ENCODE measurements at places on chromosomes 3 and 15. TPM values are rescaled to one million over a fixed set of nuclear protein-coding genes. Genes with fewer than 3 reads are reported as not detected.

Gene CHRM5
- 0.02 TPM for total RNA-seq

Gene ZNF619
- 4.9 TPM for total RNA-seq

Gene EAF2
- total RNA-seq = 4.7 TPM

Gene FEZF2
- total RNA-seq = not detected

Gene ADAMTSL3
- total RNA-seq = not detected

DNA sequence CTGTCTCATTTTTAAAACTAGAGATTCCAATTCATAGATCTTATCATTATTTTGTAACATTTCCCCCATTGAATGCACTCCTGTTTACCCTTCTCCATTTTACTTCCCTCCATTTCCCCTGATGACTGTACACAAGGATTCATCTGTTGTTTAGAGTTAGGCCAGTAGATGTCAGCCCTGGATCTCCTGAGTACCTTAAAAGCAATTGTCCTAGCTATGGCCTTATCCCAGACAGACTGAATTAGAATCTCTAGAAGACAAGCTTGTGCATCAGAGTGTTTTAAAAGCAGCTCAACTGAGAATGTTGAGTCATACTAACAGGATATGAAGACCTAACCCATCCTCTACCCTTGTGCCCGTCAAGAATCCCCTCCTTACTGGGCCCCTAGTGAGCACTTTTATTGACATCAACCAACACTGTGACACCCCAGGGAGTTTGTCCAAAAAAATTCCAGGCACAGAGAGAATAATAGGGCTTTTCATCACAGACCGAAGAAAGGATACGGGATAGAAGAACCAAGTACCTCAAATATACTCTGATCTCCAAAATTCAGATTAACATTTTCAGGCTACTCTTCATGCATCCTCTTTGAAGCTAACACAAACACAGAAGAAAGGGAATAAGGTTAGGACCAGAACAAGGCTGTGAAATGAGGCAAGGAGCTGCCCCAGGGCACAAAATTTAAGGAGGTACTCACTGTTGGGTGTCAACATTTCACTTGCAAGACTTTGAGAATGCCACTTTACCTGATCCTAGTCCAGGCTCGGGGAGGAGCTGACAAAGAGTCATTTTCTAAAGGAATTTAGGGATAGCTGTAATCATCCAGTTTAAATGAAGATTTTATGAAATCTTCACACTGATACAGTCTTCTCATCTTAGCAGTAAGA is 17.1 kb downstream of the ZBED2 start:
- peak; percentile 75 for DNase-seq

GRCh38 chr3:65583188-65583587 is 455.5 kb downstream of the MAGI1 start:
- DNase-seq = no peak

GRCh38 chr3:156985711-156986110 is 159.6 kb downstream of the LEKR1 start:
- DNase-seq = no peak

DNA sequence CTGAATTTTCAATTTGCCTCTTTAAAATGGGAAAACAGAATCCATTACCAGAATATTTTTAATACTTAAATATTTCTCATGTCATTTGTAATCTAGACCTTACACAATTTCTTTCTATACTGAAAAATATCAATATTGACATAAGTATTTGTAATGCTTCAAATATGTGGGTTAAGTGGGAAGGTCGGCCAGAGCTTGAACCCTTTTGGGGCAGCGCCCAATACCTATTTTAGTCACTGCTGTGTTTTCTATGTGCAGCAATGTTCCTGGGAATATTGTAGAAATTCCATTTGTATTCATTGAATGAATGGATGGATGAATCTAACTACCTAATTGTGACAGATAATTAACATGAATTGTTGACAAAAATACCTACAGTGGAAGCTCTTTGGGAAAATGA is 459.7 kb upstream of the ZNF717 start:
- DNase-seq = no peak

DNA sequence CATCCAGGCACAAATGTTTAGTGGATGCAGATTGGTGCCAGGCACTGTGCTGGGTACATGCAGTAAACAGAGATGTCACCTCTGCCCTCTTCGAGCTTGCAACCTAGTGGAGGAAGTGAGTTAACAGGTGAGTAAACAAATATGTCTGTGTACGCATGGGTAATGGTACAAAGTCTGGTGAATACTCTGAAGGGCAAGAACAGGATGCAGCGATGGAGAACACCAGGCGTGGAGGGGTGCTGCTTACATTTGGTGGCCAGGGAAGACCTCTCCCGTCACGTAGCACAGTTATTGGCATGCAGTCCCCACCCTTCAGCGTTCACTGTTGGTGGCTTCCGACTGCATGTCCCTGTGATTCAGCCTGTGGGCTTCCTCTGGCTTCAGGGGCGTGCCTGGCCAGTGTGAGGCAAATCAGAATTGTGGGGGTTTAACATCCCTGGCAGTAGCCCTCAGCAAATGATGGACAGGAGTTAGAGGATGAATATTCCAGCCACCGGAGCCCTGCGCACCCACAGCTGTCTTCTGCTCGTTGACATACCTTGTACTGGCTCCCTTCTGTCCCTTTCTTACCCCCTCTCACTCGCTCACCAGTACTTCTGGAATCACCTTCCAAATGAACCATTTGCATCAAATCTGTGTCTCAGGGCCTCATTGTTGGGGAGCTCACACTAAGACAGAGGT is 9.1 kb upstream of the HDAC11 start:
- no peak for DNase-seq

GRCh38 chr3:3745693-3746092 is 53.5 kb upstream of the LRRN1 start:
- DNase-seq = no peak

DNA sequence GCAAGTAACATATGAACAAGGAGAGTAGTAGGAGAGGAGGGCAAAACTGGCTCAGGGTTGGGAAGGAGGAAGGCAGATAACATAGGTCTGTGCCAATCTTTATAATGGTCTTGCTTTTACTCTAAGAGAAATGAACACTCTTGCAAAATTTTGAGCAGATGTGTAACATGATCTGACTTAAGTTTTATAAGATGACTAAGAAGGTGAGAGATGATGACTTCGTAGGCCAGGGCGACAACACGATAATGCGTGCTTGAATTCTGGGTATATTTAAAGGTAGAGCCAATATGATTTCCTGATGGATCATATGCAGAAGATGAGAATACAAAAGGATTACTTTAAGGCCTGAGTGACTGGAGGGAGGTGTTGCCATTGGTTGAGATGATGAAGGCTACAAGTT is 265.4 kb upstream of the KCNMB2 start:
- no peak for DNase-seq

GRCh38 chr15:99130765-99131440 is 26.0 kb downstream of the SYNM start:
- no peak for DNase-seq

DNA sequence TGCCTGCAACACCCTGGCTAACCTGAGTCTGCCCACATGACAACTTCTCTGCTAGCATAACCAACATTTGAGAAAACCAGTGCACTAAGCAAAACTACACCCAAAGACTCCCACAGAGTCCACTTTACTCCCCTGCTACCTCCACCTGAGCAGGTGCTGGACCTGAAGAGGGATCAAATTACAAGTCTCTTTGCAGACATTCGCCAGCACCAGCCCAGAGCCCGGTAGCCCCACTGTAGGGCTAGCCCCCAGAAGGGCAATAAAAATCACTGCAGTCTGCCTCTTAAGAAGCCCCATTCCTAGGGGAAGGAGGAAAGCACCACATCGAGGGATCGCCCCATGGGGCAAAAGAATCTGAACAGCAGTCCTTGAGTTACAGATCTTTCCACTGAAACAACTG is 472.2 kb downstream of the GRM7 start:
- DNase-seq = no peak

DNA sequence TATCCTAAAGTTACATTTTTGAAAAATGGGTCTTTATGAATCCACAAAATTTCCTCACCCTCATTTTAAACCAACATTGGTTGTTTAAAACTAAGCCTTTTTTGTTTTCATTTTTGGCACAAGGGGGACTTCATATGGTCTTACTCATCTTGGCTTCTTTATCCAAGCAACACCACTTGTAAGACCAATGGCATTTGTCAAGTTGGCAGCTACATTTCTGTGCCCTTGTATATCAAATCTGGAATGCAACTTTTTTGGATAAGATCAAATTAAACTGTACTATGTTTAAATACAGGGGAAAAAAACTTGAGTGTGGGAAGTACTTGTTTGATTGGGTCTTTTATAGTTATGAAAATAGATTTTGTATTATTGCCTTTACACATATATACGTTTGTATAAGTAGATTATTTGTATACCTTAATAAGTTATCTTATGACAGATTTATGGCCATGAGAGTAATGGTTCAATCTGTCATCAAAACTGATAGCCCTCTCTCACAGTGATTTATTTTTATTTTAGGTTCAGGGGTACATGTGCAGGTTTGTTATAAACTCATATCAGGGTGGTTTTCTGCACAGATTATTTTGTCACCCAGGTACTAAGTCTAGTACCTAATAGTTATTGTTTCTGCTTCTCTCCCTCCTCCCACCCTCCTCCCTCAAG is 43.4 kb downstream of the GPR160 start:
- DNase-seq = no peak

GRCh38 chr15:85625856-85626255 is 168.9 kb downstream of the KLHL25 start:
- no peak for DNase-seq

GRCh38 chr3:182420741-182421140 is 372.6 kb upstream of the ATP11B start:
- DNase-seq = no peak
